Amniotic stem cell (primary cell): ENCODE measurements at places on chromosomes 4 and X.
A peak's percentile ranks its signal among the peaks of the same experiment; 100 is the strongest.

DNA sequence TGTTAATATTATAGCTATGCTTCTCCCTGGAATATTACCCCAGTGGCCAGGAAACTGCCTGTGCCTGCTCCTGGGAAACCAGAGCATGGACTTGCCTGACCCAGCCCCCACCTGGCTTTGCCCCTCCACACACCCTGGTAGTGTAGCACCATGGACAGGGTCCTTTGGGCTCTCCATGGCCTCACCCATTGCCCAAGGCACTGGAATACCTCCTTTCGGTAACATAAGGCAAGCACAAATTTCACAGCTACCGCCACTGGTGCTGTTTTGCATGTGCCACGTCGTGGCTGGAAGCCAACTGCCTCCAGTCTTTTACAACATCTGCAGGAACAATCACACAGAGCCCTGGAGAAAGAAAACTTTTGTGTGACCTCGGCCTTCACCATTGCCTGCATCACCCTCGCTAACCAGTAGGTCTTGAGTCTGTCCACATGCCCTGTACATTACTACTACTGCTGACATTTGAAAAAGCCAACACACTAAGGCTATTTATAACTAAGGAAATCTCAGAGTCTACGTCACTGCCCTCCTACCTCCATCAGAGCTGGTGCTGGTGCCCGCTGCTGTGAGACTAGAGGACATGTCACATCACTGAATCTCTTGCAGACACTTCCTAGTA, 47.7 kb downstream of the HPGD start:
- DNase-seq = no peak

DNA sequence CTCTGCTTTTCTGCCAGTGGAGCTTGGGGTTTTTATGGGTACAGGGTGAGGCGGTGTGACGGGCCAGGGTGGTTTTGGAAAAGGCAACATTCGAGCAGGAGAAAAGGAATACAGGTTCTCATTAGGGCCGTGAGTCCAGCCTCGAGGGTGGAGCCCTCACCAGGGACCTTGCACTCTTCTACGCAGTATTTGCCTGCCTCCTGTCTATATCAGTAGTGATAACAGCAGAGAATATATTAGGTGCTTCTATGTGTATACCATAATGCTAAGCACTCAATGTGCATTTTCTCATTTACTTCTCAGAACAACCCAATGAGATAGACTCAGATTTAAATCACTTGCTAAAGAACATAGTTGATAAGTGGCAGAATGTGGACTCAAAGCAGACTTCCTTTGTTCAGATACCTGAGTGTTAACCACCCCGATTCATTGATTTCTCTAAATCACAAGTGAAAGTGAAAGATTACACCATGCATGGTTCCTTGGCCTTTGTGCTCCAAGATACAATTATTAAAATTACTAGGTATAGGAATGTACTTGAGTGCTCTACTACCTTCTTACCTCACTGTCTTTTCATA, 403.9 kb downstream of the PCDH7 start:
- no peak for DNase-seq

- DNase-seq = no peak
Measured at GRCh38 chr4:62075521-62075920, 875.4 kb downstream of the ADGRL3 start.

GRCh38 chrX:139882299-139882698, 50.6 kb downstream of the ATP11C start:
- no peak for DNase-seq

DNA sequence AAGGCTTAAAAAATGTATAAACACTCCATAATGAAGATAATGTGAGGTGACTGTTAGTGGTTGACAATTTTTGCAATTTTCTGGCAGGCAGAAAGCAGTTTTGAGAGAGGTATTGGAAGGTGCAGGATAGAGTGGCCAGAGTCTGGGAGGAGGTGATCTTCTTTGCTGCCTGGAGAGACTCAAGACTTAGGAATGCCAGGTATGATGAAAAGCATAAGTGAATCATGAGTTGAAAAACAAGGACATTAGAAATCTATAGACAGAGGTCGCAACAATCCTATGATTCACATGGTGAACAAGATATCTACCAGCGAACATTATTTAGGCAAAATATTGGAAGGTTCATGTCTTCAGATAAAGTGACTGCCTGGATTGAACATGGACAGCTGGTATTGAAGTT, 118.5 kb downstream of the CFAP299 start:
- no peak for DNase-seq

GRCh38 chrX:124343016-124343415, 3.3 kb upstream of the SH2D1A start:
- no peak for DNase-seq

DNA sequence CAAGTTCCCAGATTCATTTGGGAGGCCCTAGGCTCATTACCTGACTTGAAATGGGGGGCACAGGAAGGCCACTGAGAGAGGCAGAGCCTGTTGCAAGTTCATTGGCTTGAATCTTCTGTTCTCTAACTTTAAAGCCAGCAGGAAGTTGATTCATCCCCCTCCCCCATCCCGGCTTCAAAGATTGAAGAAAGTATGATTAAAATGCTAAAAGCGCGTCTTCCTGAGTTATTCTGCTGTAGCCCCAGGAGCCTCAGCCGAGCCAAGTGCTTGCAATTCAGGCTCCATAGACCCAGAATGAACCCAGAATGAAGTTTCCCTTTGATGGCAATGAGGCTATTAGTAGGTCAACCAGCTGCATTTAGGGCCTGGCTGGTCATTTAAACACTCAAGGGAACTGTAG, 14.7 kb downstream of the CHST7 start:
- peak; percentile 13 for DNase-seq

DNA sequence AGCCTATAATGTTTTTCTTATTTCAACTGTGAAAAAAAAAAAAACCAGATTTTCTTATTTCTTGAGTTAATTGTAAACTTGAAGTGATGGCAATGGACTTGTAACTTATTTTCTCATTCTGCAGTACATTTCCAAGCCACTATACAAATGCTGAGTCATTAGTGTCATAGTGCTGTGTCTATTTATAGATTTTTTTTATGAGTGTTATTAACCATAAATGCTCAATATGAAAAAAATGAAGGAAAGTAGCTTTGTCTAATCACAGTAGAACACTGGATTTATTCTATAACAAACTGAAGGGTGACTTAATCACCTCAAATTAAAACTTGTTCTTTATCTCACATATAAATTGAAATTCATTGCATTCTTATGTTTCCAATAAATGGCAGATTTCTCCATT, 718.6 kb downstream of the CCSER1 start:
- DNase-seq = no peak

- no peak for DNase-seq
Measured at GRCh38 chr4:138757432-138757831, 258.1 kb upstream of the NOCT start.

GRCh38 chrX:110407910-110408545, 49.4 kb downstream of the RTL9 start:
- DNase-seq = peak; percentile 5

DNA sequence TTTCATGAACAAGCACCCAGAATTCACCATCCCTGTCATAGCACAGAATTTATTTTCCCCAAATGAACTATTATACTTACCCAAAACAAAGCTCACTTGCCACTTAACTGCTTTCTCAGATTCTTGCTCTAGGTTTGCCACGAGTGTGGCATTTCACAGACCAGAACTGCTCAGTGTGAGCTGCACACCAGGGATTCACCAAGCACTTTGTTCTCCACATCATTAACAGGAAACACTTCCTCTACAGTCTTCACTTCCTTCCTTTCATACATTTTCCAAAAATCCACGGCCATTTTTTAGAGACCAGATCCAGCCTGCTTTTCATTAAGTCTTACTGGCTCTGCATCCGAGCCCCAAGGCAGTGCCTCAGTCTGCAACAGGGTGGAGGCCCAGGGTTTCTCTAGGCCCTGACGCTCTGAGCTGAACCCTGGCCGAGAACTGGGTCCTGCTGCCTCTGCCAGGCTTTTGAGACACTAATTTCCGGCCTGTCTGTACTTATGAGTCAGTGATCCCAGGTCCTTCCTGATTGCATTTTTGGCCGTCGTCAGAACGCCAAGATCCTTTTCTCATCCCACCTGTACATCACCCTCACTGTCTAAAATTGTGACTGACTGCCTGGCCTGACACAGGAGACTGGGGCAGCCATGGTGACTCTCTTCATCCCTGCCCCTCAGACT, 67.6 kb upstream of the MTNR1A start:
- DNase-seq = peak; percentile 41

DNA sequence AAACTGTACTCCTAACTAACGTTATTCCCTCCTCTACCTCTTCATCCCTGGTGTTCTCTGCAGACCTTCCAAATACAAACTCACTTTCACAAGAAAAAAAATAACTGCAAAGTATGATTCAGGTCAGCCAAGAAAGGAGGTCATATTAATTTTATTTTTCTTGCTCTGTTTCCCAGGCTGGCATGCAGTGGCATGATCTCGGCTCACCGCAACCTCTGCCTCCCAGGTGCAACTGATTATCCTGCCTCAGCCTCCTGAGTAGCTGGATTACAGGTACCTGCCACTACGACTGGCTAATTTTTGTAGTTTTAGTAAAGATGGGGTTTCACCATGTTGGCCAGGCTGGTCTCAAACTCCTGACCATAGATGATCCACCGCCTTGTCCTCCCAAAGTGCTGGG, 156.6 kb downstream of the CHIC2 start:
- DNase-seq = no peak

- no peak for DNase-seq
Measured at GRCh38 chrX:72040506-72040905, 91.2 kb downstream of the RTL5 start.

DNA sequence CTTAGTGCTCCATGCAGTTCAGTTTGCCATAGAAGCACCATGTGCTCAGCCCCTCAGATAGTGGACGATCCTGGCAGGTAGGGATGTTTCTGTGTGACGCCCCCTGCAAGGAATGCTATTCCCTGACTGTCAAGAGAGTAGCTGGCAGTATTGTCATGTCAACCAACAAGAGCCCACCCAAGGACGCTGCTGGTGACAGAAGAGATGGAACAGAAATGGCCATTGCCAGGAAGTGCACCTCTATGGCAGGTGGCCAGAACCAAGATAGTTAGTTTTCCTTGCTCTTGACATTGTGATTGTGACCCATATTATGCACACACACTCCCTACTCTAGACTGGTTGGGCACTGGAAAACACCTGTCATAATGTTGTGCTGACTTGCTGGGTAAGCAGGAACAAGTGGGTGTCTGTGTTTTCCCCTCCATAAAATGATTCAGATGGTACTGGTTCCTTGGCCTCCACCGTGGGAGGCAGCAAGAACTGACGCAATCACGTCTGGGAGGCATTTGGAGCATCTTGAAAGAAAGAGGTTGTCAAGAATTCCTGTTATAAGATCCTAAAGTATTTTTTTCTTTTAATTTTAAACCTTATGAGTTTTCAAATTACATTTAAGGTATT, 507.9 kb downstream of the MID1IP1 start:
- DNase-seq = no peak

- no peak for DNase-seq
Measured at GRCh38 chr4:42653626-42654560, 3.0 kb downstream of the ATP8A1 start.

DNA sequence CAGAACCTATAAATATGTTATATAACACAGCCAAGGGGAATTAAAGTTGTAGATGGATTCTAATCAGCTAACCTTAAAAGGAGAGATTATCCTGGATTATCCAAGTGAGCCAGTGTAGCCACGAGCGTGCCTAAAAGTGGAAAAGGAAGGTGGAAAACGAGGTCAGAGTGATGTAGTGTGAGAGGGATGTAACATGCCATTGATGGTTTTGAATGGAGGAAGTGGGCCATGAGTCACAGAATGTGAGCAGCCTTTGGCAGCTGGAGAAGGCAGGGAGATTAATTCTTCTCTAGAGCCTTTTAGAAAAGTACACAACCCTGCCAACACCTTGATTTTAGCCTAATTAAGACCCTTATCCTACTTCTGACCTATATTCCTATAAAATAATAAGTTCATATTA, 149.1 kb downstream of the SLC39A8 start:
- no peak for DNase-seq

DNA sequence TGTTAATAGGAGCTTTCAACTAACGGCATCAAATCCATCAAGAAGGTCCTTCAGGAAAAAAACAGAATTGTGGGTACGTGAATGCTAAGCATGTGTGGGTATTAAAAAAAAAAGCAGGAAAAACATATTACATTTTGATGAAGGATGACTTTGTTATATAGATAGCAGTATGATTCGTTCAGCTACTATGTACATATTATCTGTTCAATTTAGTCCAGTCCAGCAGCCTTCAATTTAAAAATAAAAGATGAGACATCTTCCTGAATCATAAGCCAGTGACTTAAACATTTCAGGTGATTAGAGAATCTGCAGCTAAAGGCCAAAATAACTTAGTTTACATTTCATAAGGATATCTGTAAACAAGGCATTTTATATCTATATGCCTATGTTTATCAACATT, 63.4 kb downstream of the LCORL start:
- no peak for DNase-seq

- DNase-seq = no peak
Measured at GRCh38 chr4:152659806-152660205, 20.0 kb downstream of the TMEM154 start.

- DNase-seq = no peak
Measured at GRCh38 chr4:14532436-14532835, 469.8 kb upstream of the CPEB2 start.

DNA sequence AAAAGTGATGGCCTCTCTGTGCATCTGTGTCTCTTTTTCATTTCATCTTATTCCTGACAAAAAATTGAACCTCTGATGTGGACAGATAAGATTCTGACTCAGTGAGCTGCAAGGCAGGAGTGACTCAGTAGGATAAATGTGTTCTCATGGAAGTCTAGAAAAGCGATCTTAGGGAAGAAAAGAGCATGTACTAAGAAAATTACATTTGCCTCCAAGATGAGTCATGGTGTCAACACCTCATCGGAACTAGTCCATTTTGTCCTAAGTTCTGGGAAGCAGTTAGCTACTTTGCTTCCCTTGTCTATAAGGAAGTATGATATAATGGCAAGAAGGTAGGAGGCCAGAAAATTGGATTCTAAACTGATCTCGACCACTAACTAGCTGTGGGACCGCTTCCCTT, 83.5 kb upstream of the AFF2 start:
- DNase-seq = no peak

GRCh38 chr4:128635141-128635954, 174.2 kb upstream of the JADE1 start:
- DNase-seq = no peak

GRCh38 chr4:152508386-152508785, 27.5 kb downstream of the FBXW7 start:
- DNase-seq = no peak

DNA sequence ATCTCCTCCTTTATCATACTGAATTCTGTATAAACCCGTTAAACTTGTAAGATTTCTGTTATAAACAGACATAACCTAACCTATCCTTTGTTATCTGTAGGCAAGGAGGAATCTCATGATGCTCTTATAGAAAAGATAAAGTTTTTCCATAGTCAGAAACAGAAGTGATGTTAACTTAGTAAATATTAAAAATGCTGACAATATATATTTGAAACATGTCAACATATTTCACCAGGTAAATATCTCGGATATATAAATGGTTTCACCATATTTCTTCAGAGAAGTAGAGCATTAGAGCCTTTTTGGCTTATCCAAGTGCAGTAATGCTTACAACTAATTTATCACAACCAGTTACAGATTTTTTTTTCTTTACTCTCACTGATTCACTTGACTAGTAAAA, 625.9 kb downstream of the PDHA2 start:
- no peak for DNase-seq
